ENCODE measurements at places on chromosomes 6 and 20.

GRCh38 chr6:167116838-167117228, 6.1 kb upstream of the CCR6 start:
- DNase-seq: no peak

DNA sequence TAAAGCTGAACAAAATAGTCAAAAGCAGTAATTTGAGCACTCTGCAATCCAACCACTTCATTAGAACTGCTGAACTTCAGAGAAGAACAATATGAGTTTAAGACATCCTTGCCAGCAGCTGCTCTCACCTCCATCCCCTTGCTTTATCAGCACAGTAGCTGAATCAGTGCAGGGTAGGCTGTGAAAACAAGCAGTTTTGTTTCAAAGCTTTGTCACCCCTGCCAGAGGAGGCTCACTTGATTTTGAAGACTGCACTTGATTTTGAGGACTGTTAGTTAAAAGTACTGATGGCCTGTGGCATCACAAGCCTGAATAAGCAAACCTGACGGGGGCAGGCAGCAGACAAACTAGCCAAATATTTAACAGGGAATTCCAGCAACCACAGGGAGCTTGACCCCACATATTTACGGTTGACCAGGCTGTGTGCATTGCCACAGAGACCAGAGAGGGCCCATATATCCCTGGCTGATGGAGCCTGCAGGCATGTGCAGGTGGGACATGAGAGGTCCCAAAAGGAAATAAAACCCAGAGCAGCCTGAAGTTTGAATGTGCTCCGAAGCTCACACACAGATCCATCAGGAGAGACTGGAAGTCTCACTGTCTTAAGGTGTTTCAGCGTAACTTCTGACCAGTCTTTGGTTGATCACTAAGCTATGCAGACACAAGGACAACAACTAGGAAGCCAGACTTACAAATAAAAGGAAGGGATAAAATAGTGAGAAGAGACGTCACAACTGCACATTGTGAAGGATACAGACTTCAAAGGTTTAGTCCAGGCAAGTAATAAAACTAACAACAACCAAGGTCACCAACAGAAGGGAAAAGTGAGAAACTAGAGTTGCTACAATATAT, 97.4 kb downstream of the PDSS2 start:
- peak; percentile 3 for DNase-seq

GRCh38 chr20:23114018-23114417, 27.9 kb upstream of the CD93 start:
- no peak for DNase-seq

DNA sequence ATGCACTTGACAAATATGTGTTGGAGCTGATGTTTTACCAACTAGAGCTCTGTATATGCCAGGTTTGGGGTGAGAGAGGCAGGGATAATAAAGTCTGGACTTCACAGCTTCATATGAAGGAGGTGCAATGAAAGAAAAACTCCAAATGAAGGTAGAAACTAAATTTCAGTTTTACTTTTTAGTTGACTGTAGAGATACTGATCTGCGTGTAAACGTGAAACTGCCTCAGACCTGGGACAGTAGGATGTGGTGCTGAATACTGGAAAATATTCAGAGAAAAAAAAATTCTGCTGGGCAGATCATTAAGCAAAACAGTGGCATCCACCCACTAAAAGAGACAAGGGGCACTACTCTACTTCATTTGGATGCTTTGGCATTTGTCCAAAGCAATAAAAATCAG, 94.5 kb downstream of the BACH2 start:
- no peak for DNase-seq

- peak; percentile 47 for DNase-seq
Observed at GRCh38 chr20:34022151-34022838, 28.6 kb downstream of the RALY start.

DNA sequence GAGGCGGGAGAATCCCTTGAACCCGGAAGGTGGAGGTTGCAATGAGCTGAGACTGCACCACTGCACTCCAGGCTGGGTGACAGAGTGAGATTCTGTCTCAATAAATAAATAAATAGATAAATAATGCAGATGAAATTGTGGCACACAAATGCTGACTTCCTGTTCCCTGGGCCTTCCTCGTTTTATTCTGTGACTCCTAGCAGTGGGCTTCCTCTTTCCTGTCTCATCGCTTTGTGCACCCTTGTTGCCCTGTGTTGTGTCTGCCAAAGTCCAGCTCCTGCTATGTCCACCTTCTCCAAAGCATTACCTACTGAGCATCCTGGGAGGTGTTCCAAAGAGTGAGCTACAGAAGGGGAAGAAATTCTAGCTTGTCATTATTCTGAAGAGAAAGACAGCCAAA, 100.2 kb upstream of the TIAM2 start:
- DNase-seq: no peak

DNA sequence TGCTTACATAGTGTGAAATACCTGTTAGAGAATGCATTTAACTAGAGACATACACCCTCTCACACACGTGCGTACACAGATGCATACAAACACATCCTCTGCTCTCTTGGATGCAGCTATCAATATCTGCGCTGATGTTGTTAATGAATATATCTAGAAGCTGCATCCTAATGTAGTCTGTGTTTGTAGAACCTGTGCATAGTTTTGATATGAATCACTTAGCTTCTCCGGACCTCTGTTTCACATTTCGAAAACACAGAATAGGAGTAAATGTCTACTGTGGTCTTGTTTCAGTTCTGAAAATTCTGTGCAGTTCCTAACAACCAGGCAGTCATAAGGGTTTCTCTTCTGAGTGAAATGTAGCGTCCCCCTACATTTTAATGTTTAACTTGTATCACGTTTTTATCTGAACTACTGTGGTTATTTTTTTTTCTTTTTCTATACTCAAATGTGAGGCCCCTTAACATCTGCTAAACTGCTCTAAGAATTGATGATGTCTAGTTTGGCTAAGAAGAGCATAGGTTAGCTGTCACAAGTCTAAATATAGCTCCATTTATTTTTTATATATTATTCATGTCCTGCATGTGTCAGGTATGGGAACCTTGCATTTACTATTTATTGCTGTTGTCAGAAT, 254.5 kb downstream of the TMEM242 start:
- no peak for DNase-seq

- DNase-seq: no peak
Observed at GRCh38 chr20:23290761-23291574, 59.6 kb upstream of the NXT1 start.

GRCh38 chr6:130355572-130355971, 10.2 kb upstream of the TMEM200A start:
- DNase-seq: no peak

DNA sequence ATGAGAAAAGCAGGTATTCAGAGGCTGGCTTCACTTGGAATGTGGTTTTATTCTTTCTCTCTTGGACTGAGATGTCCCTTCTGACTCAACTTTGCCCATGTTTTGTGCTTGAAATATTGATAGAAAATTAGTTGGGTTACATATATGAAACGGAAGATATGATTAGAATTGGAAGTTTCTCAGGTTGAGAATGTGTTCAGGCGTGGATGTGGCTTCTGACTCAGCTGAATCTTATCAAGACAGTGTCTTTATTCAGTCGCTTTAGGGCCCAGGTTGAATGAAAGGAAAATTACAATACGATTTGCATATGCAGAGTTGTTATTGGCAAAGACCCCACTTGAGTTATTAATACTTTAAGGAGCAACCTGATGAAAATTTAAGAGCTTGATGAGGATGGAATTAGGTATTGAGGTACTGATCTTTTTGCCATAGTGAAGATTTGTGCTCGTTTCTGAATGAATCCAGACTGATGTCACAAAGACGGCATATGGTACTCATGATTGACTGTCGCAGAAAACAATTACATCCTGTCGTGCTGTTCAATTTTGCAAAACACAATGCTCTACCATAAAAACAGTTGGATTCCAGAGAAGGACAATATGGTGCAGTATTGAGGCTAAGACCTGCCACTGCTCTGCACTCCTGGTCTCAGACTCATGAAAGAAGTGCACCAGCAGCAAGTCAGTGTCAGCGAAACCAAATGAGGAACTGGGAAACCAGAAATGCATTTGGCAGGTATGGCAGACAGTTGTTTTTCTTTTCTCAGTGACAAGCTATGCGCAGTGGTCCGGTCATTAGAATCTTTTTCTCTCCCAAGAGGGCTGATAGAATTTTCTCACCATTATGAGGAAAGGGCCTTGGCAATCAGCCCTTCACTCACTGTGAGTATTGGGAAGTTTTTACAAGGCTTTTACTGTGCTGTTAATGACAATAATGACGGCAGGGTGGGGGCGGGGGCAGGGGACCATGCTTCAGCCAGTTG, 158.3 kb downstream of the DOK5 start:
- peak; percentile 5 for DNase-seq

DNA sequence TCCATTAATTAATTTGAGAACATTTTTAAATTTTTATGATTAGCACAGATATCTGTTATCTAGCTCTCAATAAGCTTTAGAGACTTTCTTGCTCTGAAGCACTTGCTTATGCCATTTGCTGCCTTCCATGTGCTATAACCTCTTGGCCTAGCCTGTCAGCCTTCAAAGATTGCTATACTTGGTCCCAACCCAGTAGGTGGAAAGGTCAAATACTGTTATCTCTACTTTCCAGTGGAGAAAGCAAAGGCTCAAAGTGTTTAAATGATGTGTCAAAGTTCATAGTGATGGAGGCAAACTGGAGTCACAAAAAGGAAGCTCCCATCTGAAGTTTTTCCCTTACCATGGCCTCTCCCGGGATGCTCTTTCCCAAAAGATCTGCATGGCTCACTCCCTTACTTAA, 125.1 kb downstream of the PKHD1 start:
- no peak for DNase-seq

- DNase-seq: no peak
Observed at GRCh38 chr6:157304899-157305663, 18.2 kb downstream of the TMEM242 start.

GRCh38 chr6:165487347-165487746, 175.7 kb downstream of the PDE10A start:
- no peak for DNase-seq

DNA sequence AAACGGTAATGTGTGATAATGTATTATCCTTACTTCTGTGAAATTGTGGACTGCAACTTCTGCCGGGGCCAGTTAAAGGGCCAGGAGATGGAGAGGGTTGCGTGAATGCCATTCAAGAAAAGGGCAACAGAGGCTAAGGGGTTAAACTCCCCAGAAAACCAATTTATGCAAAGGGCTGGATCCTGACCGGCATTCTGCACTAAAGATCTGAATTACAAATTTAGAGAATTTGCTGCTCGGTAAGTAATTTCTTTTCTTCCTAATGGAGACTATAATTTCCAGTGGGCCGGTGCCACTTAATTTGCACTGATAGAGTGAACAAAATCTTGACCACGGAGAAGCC, 130.1 kb downstream of the BCAS1 start:
- DNase-seq: no peak

DNA sequence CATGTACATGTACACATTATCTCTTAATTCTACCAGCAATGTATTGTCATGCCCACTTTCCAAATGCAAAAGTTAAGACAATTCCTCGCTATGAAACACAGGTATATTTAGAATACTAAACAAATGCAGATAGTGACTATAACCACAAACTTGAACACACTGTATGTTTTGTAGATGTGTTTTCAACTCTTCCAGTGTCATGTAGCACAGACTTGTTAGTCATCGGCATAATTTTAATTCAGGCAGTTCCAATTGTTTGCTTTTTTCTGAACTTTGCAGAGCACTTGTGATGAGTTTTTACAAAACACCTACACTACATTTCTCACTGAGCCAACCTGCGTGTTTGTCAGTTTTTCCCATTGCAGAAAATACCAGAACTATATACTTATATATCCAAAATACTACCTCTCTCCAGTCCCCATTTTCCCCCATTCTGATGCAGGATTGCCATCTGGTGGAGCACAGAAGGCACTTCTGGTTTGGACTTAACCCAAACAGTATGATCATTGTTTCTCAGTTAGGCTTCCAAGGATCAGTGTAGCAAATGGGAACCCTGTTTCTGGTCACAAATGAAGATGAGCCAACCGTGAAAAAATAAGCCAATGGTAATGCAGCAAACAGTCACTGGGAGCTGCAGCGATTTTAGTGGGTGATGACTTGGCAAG, 143.4 kb downstream of the ADGRB3 start:
- DNase-seq: peak; percentile 95

- DNase-seq: peak; percentile 74
Observed at GRCh38 chr6:30544666-30545272, 11.5 kb downstream of the GNL1 start.

- no peak for DNase-seq
Observed at GRCh38 chr6:149223904-149224351, 93.6 kb upstream of the TAB2 start.

DNA sequence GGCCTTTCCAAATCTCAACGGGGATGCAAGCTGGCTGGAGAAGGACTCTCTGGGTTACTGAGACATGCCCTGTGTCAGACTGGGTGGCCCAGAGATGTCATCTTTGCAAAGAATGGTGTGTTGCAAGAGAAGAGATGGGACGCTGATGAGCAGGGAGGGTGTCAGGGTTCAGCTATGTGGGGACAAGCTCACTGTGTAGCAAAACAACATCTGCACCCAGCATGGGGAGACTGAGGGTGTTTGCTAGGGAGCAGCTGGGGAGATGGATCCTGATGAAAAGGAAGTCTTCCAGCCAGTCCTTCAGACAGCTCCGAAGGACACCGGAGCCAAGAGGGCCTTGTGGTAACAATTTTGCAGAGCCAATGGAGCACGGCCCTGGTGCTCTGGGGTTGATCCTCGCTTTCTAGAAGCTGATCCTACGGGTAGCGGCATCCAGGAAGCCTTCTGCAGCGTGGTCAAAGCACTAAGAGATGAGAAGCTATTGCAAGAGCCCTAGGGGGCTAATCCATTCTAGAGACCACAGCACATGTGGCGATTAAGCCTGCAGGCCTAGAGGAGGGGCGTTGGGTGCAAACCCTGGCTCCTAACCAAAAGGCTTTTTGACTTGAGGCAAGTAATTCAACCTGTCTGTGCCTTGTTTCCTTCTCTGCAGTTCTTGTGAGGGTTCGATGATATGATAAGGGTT, 39.9 kb downstream of the EDN3 start:
- no peak for DNase-seq

DNA sequence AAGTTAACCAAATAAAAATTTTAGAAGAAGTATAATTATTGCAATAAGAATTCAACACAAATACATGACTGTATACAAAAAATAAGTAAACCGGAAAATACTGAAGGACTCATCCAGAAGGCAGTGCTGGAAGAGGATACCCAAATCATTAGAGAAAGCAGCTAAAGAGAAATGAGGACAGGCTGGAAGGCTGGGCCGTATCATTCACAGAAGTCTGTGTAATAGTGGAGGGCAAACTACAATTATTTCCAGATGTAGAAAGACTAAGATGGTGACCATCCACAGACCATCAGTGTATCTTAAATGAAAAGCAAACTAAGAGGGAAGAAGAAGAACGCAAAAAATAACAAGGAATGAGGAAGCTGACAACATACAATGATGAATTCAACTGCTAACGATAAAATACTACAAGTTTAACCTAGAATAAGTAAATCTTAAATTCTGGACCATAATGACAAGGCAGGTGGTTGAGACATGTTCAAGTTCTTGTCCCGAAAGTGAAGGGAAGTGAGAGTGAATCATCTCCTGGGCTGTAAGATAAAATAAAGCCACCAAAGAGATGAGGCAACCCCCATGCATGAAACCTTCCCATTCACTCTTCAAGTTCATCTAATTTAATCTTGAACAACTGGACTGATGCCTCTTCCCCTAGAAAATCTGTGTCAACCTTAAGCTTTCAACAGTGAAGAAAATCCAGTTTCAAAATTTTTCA, 71.5 kb downstream of the SLC23A2 start:
- DNase-seq: no peak

GRCh38 chr6:139823099-139823807, 448.8 kb upstream of the CITED2 start:
- no peak for DNase-seq

Measured in cerebellar cortex (tissue), 1 donor.